ENCODE measurements at places on chromosomes 2 and 18.

DNA sequence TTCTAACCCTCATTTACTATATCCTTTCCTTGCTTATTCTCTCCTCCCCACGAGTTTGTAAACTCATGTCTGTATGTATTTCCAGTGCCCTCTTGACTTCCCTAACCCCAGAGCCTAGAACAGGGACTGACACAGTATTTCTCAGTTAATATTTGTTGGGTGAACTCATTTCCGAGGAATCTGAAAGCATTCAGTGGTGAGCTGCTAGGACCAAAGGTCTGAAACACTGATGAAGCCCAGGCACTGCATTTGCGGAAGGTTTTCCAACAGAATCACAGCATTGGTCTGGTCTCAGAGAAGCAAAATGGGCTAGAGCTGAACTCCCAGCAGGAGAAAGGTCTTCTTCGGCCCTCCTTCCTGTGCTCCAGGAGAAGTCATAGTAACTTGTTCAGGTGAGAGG lies 56.8 kb downstream of the SOX11 start:
- no peak for DNase-seq

GRCh38 chr2:212894026-212894425 lies 257.4 kb downstream of the IKZF2 start:
- no peak for DNase-seq

- peak; percentile 74 for DNase-seq
Observed at GRCh38 chr2:181104512-181105115, 124.2 kb downstream of the UBE2E3 start.

- no peak for DNase-seq
Observed at GRCh38 chr2:207510148-207510547, 19.6 kb upstream of the CREB1 start.

GRCh38 chr2:232982926-232983668 lies 30.0 kb downstream of the NGEF start:
- no peak for DNase-seq

- no peak for DNase-seq
Observed at GRCh38 chr2:204899983-204900382, 354.7 kb downstream of the PARD3B start.

All from EH (cell line).